Hepatic stellate cell (primary cell): ENCODE measurements at places on chromosomes 6 and 20.

DNA sequence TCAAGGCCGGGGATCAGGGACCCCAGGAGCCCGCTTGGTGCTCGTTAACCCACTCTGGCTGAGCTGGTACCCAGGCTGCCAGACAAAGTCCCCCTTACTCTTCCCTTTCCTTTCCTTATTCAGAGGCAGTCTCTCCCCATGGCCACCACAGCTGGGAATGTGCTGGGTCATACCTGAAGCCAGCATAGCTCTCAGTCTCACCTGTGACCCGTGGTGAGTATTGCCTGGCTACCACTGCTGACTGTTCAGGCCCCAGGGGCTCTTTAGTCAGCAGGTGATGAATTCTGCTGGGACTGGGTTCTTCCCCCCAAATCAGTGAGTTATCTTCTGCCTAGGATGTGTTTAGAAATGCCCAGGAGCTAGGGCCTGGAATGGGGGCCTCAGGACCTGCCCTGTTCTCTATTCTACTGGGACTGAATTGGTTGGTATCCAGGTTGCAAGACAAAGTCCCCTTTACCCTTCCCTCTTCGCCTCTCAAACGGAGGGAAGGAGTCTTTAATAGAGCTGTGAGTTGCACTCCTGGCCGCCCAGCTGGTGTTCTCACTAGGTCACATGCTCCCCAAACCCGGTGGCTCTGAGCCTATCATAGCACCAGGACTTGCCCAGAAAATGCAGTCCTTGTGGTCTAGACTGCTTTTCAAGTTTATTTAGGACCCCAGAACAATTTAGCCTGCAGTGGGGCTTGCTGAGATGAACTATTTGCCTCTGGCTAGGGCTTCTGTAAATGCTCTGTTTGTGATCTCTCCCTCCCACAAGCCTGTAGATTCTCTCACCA, 64.6 kb downstream of the MYO6 start:
- no peak for DNase-seq

- no peak for DNase-seq
Measured at GRCh38 chr6:134128146-134128545, 75.7 kb upstream of the SLC2A12 start.

- DNase-seq, result no peak
Measured at GRCh38 chr6:96963809-96964208, 39.3 kb downstream of the KLHL32 start.

DNA sequence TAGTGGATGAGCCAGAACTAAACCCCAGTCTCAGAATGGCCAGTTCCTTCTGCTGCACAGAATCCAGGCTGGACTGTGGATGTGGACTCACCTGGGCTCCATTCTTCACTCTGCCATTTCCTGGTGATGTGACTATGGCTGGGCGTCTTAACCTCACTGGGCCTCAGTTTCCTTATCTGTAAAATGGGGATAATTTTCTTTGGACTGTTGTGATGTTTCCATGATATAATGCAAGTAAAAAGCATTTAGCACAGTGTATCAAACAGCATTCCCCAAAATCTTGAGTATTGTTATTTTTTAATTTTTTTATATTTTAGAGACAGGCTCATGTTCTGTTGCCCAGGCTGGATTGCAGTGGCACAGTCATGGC, 5.9 kb upstream of the IP6K3 start:
- DNase-seq, result no peak

DNA sequence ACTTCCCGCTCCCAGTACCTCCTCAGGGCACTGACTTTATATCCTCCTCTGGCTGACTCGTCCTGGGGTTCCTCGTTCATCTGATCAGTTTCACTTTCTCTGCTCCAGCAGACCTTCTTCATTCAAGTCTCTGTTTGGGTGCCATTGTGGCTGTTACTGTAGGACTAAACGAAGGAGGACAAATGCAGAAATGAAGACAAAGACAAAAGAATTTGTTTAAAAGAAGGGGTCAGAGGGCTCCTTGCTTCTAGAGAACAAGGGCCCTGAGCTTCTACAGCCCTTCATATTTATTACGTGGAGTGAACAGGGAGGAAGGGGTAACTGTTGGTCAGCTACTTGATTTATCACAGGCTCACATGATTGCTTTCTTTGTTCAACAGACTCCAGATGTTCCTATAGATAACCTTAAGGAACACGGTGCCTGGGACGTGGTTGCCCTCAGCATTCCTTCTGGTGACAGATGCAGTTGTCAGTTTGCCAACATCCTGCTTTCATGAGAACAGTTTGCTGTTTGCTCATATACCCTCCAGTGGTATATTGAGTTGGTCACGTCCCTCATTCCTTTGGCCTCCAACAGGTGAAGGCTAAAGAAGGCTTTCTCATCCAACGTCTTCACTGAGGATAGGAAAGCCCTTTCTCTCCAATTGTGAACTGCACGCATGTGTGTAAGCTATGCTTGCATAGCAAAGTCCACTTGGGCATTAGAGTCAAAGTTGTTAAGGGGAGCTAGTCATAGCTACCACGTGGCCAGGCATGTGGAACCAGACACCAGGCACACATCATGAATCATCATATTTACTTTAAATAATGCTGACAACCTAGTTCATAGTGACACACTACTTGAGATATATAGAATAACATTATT, 69.1 kb upstream of the BTN3A2 start:
- DNase-seq, result peak; percentile 40

- DNase-seq, result no peak
Measured at GRCh38 chr6:147392917-147393625, 115.4 kb upstream of the SAMD5 start.

- DNase-seq, result peak; percentile 11
Measured at GRCh38 chr20:15930311-15931305, 642.6 kb downstream of the KIF16B start.

GRCh38 chr6:166950443-166950821, 5.9 kb downstream of the RNASET2 start:
- DNase-seq, result no peak

DNA sequence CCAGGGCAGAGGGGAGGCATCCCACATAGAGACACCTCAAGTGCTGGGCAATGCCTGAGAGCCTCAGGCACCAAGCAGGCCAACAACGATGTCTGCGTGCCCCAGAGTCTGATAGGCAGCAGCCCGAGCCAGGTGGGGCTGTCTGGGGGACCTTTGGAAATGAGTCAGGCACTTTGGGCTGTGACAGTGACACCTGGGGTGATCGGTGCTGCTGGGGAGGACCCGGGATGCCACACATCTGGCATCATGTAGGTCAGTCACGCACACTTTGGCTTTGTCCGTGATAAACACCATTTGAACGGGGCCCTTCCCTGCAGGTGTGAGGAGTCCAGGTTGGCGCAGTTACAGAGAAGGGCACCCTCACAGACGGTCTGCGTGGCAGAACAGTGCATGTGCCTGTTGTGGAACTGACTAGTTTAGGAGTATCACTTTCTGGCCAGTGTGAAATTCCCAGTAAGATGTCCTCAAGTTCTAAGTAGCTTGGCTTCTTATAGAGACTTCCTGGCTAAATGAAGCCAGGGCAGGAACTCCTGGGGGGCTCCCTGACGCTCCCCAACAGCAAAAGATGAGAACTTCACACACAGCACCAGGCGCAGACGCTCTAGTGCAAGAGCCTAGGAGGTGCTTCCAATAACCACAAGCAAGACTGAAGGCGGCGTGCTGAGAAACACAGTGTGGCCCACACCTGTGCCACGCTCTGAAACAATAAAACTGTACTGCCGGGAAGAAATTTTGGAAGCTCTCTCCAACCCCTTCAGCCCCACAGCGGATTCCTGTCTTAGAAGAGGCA, 134.7 kb downstream of the WDR27 start:
- DNase-seq, result no peak

- DNase-seq, result no peak
Measured at GRCh38 chr6:4743062-4743461, 33.1 kb upstream of the CDYL start.

DNA sequence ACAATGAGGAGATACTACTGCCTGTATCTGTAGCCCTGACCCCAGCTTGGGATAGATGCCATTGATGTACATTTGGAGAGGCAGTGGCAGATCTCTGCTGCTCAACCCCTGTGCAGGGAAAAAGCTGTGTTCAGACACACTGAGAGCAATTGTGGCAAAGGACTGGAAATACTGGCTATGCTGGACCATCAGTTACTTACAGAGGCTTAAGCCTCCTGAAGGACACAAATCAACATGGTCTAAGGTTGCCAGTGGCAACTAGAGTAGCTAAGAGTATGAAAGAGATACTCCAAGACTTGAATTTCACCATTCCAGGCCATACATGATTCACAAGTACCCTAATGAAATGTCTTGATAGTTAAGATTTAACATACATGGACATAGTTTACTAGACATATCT, 32.4 kb upstream of the ENPP4 start:
- no peak for DNase-seq

GRCh38 chr20:39875492-39876110, 813.4 kb downstream of the MAFB start:
- no peak for DNase-seq

GRCh38 chr6:154606860-154607259, 96.4 kb upstream of the CNKSR3 start:
- DNase-seq, result no peak
